A549 treated with dexamethasone at 1 μM for 4 hours (cell line): ENCODE measurements at places on chromosomes 13 and 19. TPM values are rescaled to one million over a fixed set of nuclear protein-coding genes. Genes with fewer than 3 reads are reported as not detected.

Gene LILRA1
- total RNA-seq: not detected in 5 replicates

Gene CYP4F22
- total RNA-seq: 0.13 to 0.44 TPM (median 0.27 TPM) in 5 replicates

Gene KLHL1
- total RNA-seq: not detected in 5 replicates

Gene HPN
- 0.03 to 0.21 TPM (median 0.09 TPM) in 5 replicates for total RNA-seq

Gene PBX4
- total RNA-seq: 1.3 to 2.6 TPM (median 2.1 TPM) in 5 replicates

Gene ZNF766
- total RNA-seq: 8.0 to 12.1 TPM (median 10.5 TPM) in 5 replicates

Gene WTIP
- 26.3 to 35.7 TPM (median 33.0 TPM) in 5 replicates for total RNA-seq

Gene ZNF791
- total RNA-seq: 4.9 to 7.1 TPM (median 5.5 TPM) in 5 replicates

Gene ZNF728
- not detected in 5 replicates for total RNA-seq

Gene GRIN2D
- 5.0 to 9.7 TPM (median 8.6 TPM) in 5 replicates for total RNA-seq

Gene ZNF579
- 21.6 to 43.3 TPM (median 36.5 TPM) in 5 replicates for total RNA-seq

Gene ZNF492
- not detected in 5 replicates for total RNA-seq

Gene CD70
- 13.4 to 21.8 TPM (median 19.0 TPM) in 5 replicates for total RNA-seq

Gene C19orf67
- not detected in 5 replicates for total RNA-seq

Gene PGLYRP1
- total RNA-seq: not detected in 5 replicates

Gene TEX29
- total RNA-seq: 0.13 to 0.38 TPM in 2 of 5 replicates, not detected in the others

Gene ZNF793
- total RNA-seq: 0.05 to 0.09 TPM (median 0.05 TPM) in 4 of 5 replicates, not detected in the other

Gene C19orf73
- 0.82 to 1.9 TPM (median 1.3 TPM) in 5 replicates for total RNA-seq

Gene NUCB1
- total RNA-seq: 182 to 210 TPM (median 199 TPM) in 5 replicates

Gene NKPD1
- total RNA-seq: 0.56 to 1.1 TPM (median 0.95 TPM) in 5 replicates

Gene TBC1D4
- total RNA-seq: 11.5 to 16.7 TPM (median 14.8 TPM) in 5 replicates

Gene CYP4F12
- total RNA-seq: 1.6 to 2.8 TPM (median 2.1 TPM) in 5 replicates

Gene RAP2A
- total RNA-seq: 4.4 to 6.5 TPM (median 6.4 TPM) in 5 replicates

Gene IL4I1
- 0.40 to 0.94 TPM (median 0.62 TPM) in 5 replicates for total RNA-seq

Gene TEX26
- total RNA-seq: not detected in 5 replicates

Gene LHB
- 0.19 TPM in 1 of 5 replicates, not detected in the others for total RNA-seq

Gene SARS2
- 39.3 to 52.1 TPM (median 51.6 TPM) in 5 replicates for total RNA-seq

Gene EPSTI1
- 0.30 to 0.96 TPM (median 0.51 TPM) in 5 replicates for total RNA-seq

Gene PSG6
- total RNA-seq: not detected in 5 replicates

Gene SERPINE3
- total RNA-seq: not detected in 5 replicates

Gene FCAR
- total RNA-seq: not detected in 5 replicates
